Heart right ventricle (tissue), 16 donors: ENCODE measurements at places on chromosomes 12 and 14. TPM values are rescaled to one million over a fixed set of nuclear protein-coding genes. Genes with fewer than 3 reads are reported as not detected.

ABCC9 gene
- 8.7 TPM for polyA plus RNA-seq

OTUB2 gene
- polyA plus RNA-seq = 0.29 TPM

TAS2R7 gene
- polyA plus RNA-seq = not detected

COX8C gene
- not detected for polyA plus RNA-seq

CARMIL3 gene
- 0.44 TPM for polyA plus RNA-seq

CCDC38 gene
- polyA plus RNA-seq = 0.44 TPM

CACNA2D4 gene
- polyA plus RNA-seq = 1.7 TPM

COX14 gene
- polyA plus RNA-seq = 93.8 TPM

CIT gene
- polyA plus RNA-seq = 0.20 TPM

NRIP2 gene
- 2.3 TPM for polyA plus RNA-seq

IL23A gene
- polyA plus RNA-seq = not detected

LBHD2 gene
- 0.19 TPM for polyA plus RNA-seq

DENND5B gene
- polyA plus RNA-seq = 11.2 TPM

RDH16 gene
- polyA plus RNA-seq = 0.12 TPM

GDF3 gene
- polyA plus RNA-seq = 0.22 TPM

LGR5 gene
- polyA plus RNA-seq = 0.06 TPM

LMBR1L gene
- polyA plus RNA-seq = 24.8 TPM

MYBPC1 gene
- polyA plus RNA-seq = 1.2 TPM

P2RX7 gene
- polyA plus RNA-seq = 3.2 TPM

PMCH gene
- not detected for polyA plus RNA-seq

IL26 gene
- polyA plus RNA-seq = not detected

ALDH6A1 gene
- polyA plus RNA-seq = 11.3 TPM

KRT8 gene
- 153 TPM for polyA plus RNA-seq

IFI27L1 gene
- polyA plus RNA-seq = 28.8 TPM

TAS2R50 gene
- not detected for polyA plus RNA-seq

GLIPR1L2 gene
- 0.88 TPM for polyA plus RNA-seq

SLCO1B3 gene
- polyA plus RNA-seq = not detected

DAO gene
- not detected for polyA plus RNA-seq

RTL1 gene
- polyA plus RNA-seq = not detected

POTEM gene
- not detected for polyA plus RNA-seq

GNG2 gene
- 3.6 TPM for polyA plus RNA-seq

CKB gene
- polyA plus RNA-seq = 717 TPM

TAS2R31 gene
- polyA plus RNA-seq = 0.29 TPM

RCOR1 gene
- polyA plus RNA-seq = 5.7 TPM

TGM1 gene
- 0.87 TPM for polyA plus RNA-seq
